NCI-H226 (cell line): ENCODE measurements at places on chromosomes 12 and 14.
A peak's percentile ranks its signal among the peaks of the same experiment; 100 is the strongest.

GRCh38 chr14:79328863-79329262, 882.4 kb downstream of the DIO2 start:
- DNase-seq: no peak

- DNase-seq: no peak
These were observed 78.3 kb downstream of the LGMN start for GRCh38 chr14:92670160-92670559.

DNA sequence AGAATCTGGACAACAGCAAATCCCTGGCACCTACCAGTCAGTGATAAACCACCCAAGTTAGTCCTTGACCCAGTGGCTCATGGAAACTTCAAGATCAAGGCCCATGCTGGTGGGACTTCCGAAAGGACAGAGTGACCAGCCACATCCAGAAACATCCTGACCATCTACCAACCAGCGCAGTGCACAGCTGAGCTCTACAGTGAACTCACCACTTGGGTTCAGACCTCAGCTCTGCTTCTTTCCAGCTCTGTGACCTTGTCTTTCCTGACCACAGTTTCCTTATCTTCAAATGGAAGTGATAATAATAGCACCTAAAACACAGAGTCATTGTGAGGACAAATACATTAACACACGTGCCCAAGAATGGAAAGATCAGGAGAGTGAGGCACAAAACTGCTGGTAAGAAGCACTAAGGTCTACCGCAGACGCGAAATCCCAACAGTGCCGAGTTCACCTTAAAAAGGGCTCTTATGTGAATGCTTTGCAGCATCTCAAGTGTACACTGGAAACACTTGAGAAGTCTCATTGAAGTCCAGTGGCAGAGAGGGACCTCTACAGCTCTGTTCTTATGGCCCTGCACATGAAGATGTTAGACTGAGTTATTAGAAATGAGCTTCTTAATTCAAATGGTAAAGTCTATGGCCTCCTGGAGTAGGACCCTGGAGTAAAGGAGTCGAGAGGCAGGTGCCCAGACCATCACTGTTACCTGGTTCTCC, 128.8 kb downstream of the CCDC60 start:
- no peak for DNase-seq

- DNase-seq: peak; percentile 97
These were observed 61.7 kb upstream of the RFLNA start for GRCh38 chr12:124233041-124233796.

DNA sequence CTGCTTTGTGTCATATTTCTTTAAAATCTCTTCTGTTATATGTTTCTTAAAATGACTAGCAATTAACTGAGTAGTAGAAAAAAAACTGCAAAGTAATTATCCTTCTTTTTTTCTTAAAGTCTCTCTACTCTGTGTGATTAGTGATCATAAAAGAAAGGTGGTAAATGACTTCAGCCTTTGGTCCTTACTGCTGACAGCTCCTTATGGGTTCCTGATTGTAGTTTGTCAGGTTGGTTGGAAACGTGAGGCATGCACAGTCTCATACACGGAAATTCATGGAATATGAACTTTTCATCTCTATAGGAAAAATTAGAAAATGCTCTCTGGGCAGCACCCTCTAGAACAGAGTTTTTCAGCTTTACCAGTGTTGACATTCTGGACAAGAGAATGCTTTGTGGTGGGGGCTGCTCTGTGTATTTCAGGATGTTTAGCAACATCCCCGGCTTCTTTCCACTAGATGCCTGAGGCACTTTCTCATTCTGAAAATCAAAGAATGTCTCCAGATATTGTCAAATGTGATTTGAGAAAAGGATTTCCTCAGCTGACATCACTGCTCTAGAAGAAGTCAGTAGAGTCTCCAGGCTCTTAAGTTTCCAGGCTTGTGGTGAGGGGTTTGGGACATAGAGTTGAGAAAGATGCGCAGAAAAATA, 121.0 kb downstream of the PIK3C2G start:
- DNase-seq: peak; percentile 81

DNA sequence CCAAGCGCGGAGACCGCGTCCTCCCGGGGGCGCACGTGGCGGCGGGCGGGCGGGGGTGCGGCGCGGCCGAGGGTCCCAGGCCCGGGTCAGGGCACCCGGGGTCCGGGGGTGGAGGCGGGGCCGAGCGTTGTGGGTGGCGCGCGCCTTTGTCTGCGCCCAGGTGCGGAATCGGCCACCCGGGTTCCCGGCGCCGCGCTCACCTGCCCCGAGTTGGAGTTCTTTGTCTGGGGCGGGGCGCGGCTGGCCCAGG, 50.1 kb downstream of the LRCOL1 start:
- no peak for DNase-seq

DNA sequence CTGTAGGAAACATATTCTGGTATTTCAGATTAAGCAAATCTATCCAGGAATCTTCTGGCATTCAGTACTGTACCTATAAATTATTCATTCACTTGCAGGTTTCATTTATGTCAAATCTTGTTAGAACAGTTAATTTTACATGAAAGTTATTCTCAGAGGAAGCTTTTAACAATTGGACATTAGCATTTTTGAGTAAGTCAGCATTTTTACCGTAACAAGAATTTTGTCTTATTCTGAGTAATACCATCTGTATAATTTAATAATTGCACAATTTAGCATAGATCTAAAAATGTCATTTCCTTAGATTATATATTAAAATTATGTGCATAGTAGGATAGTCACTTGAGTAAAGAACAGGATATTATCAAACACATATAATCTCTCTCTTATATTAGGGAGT, 764.8 kb upstream of the LRFN5 start:
- no peak for DNase-seq

GRCh38 chr12:56989861-56990610, 16.3 kb downstream of the ZBTB39 start:
- DNase-seq: no peak

GRCh38 chr12:124745891-124746570, 117.6 kb downstream of the SCARB1 start:
- peak; percentile 79 for DNase-seq

DNA sequence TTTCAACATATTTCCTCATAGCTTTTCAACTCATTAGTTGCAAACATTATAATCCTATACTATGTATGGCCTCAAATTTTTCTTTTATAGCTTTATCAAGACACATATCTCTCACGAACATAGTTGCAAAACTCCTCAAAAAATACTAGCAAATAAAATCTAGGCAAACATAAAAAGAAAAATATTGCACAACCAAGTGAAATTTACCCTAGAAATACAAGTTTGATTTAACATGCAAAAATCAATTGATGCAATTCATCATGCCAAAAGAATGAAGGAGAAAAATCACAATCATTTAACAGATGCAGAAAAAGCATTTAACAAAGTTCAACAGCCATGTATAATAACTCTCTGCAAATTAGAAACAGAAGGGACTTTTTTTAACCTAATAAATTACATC, 33.3 kb upstream of the KCNH5 start:
- DNase-seq: no peak

DNA sequence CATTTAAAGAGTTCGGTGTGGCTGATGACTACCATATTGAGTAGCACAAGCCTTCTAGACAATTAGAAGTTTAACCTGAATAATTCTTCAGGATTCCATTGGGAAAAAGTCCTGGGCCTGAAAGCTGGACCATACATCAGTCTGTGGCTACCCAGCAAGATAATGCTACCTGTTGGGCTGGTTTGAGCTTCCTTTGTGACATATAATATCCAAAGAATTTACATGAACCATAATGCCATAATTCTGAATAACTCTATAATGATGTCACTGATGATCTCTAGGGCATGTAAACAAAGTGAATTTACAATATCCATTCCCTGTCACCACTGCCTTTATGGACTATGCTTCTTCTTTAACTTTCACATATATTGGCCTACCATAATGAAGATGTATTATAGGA, 3.8 kb upstream of the YBX3 start:
- DNase-seq: no peak

- peak; percentile 51 for DNase-seq
These were observed 31.7 kb downstream of the PTHLH start for GRCh38 chr12:27940756-27941402.

GRCh38 chr12:77104792-77105191, 39.4 kb upstream of the E2F7 start:
- peak; percentile 39 for DNase-seq

- no peak for DNase-seq
These were observed 6.8 kb upstream of the PHC1 start for GRCh38 chr12:8907513-8907912.

GRCh38 chr12:116346741-116347140, 69.2 kb upstream of the MED13L start:
- peak; percentile 86 for DNase-seq

DNA sequence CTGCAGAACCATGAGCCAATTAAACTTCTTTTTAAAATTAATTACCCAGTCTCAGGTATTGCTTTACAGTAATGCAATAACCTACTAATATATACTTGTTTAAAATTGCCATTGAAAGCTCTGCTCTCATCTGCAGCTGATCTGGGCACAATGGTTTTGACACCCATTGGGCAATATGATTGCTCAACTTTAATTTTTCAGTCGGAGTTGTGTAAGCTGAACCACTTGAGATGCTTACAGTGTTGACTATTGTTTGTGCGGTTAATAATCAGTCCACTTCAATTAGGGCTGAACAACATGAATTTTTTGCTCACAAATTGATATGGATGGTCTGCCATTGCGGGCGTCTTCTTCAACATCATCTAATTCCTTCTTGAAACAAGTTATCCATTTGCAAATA, 18.0 kb upstream of the OR4K5 start:
- no peak for DNase-seq

DNA sequence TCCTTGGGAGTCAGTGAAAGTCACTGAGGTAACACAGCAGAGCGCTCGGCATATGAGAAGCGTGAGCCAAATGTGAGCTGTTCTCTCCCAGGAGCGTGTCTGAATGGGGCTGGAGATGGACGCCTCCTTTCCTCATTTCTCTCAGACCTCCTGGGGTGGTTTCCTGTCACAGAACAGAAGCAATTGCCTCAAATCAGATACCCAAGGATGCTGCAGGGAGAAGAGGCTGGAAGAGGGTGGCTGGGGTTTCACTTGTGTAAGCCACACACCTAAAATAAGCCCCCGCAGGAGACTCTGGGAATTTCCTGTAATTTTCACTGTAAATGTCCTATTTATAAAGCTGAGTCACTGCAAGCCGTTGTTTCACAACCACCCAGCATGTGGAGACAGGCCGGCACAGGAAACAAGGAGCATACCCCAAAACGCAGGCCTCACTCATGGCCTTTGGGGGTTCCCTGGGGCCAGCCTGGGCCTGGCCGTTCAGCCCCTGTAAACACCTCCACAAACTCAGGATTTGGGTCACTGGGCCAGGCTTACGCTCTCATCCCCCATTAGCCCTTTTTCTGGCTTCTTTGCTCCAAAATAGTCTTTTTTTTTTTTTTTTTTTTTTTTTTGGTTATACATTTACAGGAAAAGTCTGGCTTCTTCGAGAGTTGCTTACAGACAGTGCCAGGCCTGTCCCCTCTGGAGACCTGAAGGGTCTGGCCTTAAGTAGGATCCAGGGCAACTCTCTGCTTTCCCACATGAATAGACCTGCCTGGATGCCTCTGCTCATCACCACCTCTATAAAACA, 55.3 kb downstream of the VCPKMT start:
- DNase-seq: peak; percentile 69

GRCh38 chr14:33836900-33837577, 113.8 kb downstream of the EGLN3 start:
- no peak for DNase-seq

- peak; percentile 49 for DNase-seq
These were observed 16.4 kb upstream of the MIA2 start for GRCh38 chr14:39217214-39217879.

GRCh38 chr12:94875525-94875924, 128.0 kb downstream of the NDUFA12 start:
- DNase-seq: no peak
